ENCODE measurements at places on chromosomes 4 and X.

GRCh38 chr4:27844376-27844775, 983.7 kb downstream of the STIM2 start:
- no peak for DNase-seq

DNA sequence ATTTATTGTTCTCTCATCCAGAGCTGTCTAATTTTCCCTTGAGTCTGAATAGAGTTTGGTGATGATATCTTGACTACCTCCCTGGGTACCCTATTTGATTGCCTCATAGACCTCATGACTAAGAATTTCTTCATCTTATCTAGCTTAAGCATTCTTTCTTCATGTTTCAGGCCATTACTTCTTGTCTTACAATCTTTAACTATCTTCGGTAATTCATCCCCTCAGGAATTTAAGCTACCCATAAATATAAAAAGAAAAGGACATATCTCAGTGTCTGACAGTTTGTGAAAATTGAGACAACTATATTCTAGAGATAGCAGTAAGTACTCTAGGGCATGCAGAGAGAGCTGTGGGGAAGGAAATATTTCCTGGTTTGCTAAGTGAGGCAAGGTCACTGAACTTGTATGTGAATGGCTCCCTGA, 466.1 kb upstream of the GRID2 start:
- DNase-seq = no peak

DNA sequence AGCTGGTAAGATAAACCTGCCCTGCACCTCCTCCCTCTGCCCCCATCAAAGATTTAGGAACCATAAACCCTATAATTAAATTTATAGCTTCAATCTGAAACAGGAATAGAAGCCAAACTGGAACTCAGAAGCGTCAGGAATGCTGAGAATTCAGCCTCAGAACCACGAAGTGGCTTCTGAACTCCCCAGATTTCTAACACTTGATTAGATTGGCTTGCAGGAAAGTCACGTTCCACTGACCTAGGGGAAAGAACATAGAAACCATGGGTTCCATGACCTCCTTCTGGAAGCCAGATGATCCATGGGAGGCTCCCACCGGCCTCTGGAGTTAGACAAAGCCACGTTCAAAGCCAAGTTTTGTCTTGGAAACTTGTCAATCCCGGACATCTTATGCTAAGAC, 356.5 kb downstream of the MID1IP1 start:
- no peak for DNase-seq

DNA sequence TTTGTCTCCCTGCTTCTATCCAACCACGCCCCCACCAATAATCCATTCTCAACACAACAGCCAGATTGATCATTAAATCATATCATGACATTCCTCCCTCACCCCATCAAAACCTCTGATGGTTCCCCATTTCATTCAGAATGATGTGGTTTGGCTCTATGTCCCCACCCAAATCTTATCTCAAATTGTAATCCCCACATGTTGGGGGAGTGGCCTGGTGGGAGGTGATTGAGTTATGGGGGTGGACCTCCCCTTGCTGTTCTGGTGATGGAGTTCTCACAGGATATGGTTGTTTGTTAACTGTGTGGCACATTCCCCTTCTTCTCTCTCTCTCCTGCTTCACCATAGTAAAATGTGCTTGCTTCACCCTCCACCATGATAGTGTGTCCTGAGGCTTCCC, 23.3 kb downstream of the TRMT2B start:
- no peak for DNase-seq

GRCh38 chrX:150984169-150984824, 1.2 kb downstream of the HMGB3 start:
- no peak for DNase-seq

- DNase-seq = no peak
These were observed 40.1 kb downstream of the SMPX start for GRCh38 chrX:21717802-21718201.

All from esophagus squamous epithelium (tissue), 5 donors.